EH (cell line): ENCODE measurements at places on chromosomes 5 and 9.

- DNase-seq = no peak
These were observed 28.8 kb upstream of the RASGRF2 start for GRCh38 chr5:80931411-80931810.

- DNase-seq = peak; percentile 95
These were observed 424.0 kb upstream of the RGMB start for GRCh38 chr5:98349251-98349989.

- no peak for DNase-seq
These were observed 58.8 kb downstream of the KDM4C start for GRCh38 chr9:6816581-6816980.

GRCh38 chr5:149445739-149446369 is 66.8 kb upstream of the IL17B start:
- peak; percentile 100 for DNase-seq

- DNase-seq = no peak
These were observed 351.4 kb downstream of the PLK2 start for GRCh38 chr5:58108511-58108910.

GRCh38 chr5:13866792-13867191 is 77.7 kb downstream of the DNAH5 start:
- peak; percentile 55 for DNase-seq

DNA sequence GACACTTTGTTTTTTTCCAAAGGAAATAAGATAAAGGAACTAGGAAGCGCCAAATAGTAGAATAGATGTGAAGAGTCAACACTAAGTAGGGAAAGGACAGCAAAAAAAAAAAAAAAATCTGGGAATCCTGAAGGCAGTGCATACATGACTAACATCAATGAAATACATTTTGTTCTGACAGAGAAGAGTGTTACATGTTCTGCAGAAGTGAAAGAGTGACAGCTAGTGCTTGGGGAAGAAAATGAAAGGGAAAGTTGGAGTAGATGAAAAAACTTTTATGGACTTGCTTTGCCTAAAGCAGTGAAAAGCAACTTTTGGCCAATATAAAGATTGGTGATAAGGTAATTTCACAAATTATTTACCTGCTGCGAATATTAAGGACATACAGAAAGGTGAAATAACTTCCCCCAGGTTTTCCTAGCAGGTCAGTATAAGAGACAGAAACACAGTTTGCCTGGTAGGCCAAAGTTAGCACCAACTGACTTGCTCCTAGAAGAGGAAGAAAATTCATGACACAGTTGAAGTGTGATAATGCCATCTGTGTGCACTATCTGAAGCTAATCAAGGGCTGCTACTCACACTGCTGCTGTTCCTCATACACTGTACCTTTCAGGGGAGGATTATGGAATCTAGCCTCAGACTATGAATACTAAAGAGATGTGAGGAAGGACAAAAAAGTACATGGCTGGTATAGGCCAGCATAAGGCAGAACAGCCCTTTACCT is 38.6 kb downstream of the RANBP6 start:
- peak; percentile 19 for DNase-seq

GRCh38 chr5:59177644-59178043 is 594.8 kb downstream of the RAB3C start:
- no peak for DNase-seq

GRCh38 chr5:155765715-155766114 is 561.2 kb upstream of the SGCD start:
- no peak for DNase-seq

DNA sequence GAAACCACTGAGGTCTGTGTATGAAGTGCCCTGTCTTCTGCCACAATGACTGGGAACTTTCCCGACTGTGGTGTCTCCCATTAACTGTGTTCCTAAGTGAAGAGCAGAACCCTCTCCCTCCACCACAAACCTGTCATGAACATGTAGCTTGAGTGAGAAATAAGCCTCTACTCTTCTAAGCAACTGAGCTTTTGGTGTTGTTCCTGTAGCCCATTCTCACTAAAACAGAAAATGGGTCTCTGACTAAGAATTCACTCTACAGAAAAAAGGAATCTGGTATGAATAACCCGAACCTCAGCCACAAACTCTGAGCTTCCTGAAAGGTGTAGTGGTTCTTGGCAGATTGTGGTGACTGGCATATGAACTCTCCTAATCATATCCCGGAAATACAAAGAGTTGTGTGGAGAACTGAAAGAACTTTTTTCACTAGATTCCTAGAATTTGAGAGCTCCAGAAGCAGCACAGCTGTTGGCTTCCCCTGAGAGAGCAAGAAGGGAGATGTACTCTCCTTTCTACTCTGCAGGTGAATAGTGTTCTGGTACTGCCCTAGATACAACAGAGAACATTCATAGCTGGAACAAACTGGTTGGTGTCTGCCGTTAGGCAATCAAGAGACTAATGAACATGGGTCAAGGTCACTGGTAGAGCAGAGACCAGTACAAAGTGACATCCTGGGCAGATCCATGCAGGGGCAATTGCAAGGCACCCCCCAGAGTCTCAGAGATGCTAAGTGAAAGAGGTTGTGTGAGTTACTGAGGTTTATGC is 283.8 kb downstream of the PDE4D start:
- DNase-seq = no peak

DNA sequence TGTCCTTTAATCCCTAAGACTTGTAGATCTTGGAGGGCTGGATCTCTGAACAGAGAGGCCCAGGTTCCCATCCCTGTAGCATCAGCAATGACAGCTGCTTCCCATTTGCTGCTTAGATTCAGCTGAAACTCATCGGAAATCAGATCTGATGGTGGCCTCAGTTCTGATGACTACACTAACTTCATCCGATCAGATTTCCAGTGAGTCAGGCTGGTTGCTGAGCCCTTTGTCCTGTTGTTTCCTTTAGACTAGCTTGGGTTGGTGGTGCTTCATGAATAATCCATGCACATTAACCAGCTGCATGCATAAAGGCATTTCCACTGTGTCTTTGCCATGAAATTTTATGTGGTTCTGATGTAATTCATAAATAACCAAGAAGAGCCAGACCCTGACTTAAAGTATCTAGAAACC is 195.2 kb upstream of the TUT7 start:
- peak; percentile 81 for DNase-seq

DNA sequence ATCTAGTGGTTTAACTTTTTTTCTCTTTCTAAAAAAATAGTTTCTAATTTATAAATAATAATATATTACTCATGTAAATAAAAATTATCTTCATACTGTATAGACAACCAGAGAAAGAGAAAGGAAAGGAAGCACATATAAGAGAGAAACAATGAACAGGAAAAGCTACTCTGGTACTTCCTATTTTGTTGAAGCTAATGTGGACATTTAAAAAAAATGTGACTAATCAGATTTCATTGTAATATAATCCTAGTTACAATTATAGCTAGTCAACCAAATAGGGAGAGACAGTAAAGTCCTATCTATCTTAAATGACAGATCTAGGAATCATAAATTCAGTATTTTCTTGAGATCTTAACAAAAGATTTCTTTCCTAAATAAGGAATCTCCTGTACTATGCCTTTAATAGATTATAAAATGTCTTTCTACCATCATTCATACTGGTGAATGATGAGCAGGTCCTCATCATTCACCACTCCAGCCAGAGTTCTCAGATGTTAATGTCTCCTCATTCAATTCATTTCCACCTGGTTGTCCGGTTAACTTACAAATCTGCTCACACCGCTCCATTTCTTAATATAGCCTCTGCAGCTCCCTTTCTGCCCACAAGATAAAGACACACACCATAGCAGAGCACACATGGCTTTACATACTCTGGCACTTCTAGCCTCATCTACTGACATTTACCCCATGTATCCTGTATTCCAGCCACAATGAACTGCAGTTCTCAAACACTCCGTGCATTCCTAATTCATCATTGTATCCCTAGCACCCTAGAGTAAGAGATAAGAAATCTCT is 30.9 kb downstream of the ZFR start:
- peak; percentile 6 for DNase-seq

GRCh38 chr9:126125992-126126409 is 200.6 kb upstream of the MVB12B start:
- DNase-seq = no peak

GRCh38 chr5:153562189-153562588 is 71.7 kb downstream of the GRIA1 start:
- peak; percentile 93 for DNase-seq

GRCh38 chr5:148805326-148806290 is 20.8 kb upstream of the ADRB2 start:
- peak; percentile 15 for DNase-seq

DNA sequence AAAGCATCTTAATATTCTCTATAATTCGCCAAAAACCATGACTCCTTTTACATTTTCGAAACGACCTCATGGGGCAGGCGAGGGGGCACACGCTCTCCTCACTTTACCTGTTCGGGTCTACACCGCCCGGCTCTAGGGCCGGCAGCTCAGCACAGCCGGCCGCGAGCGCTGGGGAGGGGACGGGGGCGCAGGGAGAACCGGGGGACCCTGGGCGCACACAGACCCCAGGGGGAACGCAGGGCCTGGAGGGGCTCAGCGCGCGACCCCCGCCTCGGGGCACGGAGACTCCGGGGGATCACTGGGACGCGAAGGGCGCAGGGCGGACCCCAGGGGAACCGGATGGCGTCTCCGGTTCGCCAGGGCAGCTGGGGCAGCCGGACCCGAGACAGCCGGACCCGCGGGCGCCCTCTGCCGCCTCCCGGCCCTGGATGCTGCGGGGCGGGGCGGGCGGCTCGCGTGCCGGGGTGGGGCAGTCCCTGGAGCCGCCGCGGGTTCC is at the start of gene AHRR:
Gene AHRR (plus strand): TSS at position 485 of the 496 bp plus-strand sequence. CDS start 22,189 bp downstream, outside the sequence.
- peak; percentile 83 for DNase-seq

DNA sequence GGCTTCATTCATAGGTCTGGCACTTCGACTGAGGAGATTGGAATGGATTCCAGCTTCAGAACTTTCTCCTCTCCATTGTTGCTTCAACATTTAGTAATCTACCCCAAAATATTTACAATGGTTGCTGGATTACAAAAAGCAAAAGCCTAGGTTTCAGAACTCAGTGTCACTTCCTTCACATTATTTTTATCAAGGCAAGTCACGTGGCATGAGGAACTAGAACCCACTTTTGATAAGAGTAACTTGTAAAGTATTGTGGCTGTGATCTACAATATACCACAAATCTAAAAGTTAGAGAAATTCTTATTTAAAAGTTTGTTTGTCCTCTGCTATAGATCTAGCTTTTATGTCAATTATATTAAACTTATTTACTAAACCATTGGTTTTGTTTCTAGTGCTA is 39.7 kb upstream of the ANKDD1B start:
- no peak for DNase-seq

DNA sequence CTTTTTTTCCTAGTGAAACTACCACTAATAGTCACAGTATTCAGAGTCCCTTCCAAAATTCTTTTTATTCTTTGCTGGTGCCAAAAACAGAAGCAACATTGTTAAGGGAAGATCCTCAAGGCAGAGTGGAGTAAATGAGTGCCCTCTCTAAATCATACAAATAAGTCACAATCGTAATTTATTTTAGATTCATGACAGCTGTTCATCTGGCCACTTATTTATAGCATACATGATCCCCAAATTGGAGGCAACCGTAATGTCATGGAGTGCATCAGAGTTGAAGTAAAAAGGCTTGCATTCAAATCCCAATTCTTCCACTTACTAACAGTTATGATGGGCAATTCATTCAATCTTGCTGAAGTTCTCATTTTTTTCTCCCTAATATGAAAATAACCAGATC is 33.4 kb downstream of the POLK start:
- DNase-seq = no peak

- no peak for DNase-seq
These were observed 5.2 kb downstream of the DNM1 start for GRCh38 chr9:128208386-128208785.

- peak; percentile 6 for DNase-seq
These were observed 43.5 kb upstream of the RNF38 start for GRCh38 chr9:36443581-36443980.

DNA sequence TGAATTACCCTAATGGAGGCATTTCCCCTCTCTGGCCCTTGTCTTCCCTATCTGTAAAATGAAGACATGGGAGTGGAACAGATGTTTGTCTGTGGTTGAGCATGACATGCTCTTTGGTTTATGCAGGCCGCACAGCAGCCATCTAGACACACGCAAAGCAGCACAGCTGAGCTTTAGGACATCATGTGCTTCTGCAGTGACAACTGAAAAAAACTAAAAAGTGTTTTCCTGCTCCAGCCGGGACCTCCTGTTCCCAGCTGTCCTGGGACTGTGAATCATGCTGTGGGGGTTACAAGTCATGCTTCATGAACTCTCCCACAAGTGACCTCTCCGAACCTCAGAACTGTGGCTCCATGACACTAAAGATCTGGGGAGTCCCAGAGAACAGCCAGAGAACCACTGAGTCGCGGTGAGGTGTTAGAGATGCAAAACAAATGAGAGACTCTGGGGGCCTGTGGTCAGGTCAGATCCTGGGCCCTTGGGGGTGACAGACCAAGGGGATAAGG is 1.7 kb downstream of the SMIM3 start:
- peak; percentile 80 for DNase-seq

DNA sequence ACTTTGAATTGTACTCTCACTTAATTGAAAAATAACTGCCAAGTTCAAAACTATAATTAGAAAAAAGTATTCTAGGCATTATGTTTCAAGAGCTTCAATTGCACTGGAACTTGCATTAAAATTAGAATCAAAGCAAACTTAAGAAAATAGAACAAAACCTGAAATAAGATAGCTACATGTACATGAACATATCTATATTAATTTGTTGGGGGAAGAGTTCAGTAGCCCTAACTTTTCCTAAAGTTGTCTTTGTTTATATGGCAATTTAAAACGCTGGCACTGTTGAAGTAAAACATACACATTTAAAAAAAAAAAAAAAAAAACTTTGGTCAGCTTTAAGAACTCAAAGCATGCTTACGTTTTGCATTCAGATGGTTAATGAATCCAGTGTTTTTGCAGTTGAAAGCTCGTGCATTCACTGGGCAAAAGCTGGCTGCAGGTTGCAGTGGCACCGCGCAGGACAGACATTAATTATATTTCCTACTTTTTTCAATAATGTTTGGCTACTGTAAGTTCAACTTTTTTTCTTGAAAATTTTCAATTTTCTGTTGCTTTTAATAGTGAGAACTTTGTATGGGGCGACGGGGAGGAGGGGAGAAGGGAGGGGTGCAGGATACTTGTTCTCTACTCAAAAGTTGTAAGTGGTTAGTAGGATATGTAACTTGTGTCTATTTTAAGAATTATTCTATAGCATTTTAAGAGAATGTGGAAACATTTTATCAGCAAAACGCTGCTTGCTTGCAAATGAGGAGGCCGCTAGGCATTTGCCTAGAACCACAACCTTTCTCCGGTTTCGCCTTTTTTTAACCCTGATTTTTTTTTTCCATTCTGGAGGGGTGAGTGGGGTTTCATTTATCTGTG is 3.9 kb downstream of the NR2F1 start:
- DNase-seq = no peak

GRCh38 chr9:121199921-121200320 is 1.7 kb downstream of the RAB14 start:
- peak; percentile 40 for DNase-seq

GRCh38 chr9:116661037-116661954 is 25.8 kb upstream of the TRIM32 start:
- DNase-seq = peak; percentile 84

GRCh38 chr5:81754621-81755020 is 3.7 kb upstream of the SSBP2 start:
- DNase-seq = no peak
